GF-D8 (cell line): ENCODE measurements at places on chromosomes 5 and 9.

DNA sequence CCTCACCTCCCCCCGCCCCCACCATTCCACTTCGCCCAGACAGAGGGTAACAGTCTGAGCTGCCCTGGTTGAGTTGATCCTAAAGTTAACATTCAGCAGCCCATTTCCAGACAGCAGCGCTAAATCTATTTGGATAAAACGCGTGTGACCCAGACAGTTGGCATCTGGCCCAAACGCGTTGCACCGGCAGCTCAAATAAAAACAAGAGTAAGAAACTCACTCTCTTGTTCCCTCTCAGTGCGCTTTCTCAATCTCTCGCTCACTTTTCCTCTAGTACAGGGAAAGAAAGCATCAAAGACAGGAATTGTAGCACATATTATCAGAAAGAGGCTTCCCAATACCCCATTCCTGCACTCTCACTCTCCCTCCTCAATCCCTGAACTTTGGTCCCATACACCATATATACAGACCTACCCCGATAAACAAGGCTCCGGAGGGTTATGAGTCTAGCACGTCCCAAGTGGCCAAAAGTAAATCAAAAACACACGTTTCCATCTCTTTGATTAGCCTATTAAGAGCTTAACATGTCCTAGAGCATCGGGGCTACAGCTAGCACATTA is 1.3 kb downstream of the ADAMTS6 start:
- no peak for DNase-seq

GRCh38 chr5:143102411-143102810 is 301.1 kb downstream of the NR3C1 start:
- no peak for DNase-seq

- DNase-seq: no peak
Observed at GRCh38 chr5:96896276-96896675, 20.0 kb downstream of the ERAP2 start.

DNA sequence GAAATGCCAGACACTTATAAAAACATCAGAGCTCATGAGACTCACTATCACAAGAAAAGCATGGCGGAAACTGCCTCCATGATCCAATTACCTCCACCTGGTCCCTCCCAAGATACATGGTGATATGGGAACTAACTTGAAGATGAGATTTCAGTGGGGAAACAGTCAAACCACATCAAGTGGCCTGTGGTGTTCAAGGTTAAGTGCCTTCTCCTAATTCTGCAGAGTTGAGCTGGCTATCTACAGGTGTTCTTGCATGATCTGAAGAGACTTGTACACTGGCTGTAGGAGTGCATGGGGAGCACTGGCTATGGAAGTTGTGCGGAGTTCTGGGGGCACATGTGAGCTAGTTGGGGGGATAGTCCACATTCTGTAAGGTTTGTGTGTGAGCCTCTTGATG is 34.0 kb upstream of the CKS2 start:
- DNase-seq: no peak

GRCh38 chr9:34406219-34406618 is 29.5 kb upstream of the MYORG start:
- DNase-seq: no peak

GRCh38 chr9:131432597-131433301 is 38.9 kb downstream of the PRRC2B start:
- DNase-seq: no peak

DNA sequence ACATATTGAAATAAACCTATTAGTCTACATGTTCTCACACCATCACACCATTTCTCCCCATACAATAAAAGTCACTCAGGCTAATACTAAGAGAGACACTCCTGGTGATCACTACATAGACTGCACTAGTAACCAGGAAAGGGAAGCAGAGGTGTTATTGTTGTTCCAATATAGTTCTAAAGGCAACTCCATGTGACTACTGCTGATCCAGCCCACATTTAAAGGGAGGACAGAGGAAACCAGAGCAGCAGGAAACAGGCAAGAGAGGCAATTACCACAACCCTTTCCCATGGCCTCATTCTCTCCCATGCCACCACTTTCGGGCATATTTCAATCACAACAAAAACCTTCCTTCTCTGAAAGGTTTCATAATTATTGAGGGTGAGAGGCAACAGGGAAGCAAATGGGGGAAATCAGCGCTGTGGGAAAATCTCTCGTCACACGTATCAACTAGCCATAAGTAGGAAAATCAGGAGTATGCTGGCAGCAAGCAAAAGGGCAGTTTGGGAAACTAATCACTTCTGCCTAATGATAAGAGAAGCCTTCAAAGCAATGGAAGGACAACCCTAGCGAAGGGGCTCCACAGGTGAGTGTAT is 1.8 kb downstream of the UBAP2 start:
- peak; percentile 20 for DNase-seq

DNA sequence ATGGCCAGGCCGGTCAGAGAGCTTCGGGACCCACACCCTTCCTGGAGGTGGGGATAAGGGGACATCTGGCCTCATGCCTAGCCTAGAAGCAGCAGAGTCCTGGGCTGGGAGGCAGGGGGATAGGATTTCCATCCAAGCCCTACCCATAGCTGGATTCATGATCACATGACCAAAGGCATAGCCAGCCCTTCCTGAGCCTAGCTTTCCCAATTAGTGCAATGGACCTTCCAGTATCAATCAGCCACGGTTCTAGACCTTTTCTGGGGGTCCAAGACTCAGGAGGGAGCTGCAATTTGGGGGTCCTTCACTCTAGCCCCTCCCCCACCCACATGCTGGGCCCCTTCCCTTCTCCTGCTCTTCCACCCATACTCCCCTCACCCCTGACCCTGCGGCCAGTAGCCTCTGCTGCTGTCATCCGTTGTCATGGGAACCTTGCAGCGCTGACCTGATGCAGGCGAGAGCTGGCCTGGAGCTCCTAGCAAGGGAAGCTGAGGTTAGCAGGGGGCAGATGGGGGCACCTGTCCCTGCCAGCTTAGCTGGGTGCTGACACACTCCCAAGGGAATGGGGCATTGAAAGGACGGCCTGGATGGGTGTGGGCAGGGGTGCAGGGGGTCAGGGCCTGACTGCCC is 44.6 kb downstream of the CXXC5 start:
- no peak for DNase-seq

- DNase-seq: no peak
Observed at GRCh38 chr9:32395510-32396216, 11.2 kb downstream of the ACO1 start.

- no peak for DNase-seq
Observed at GRCh38 chr9:133303266-133304157, 28.5 kb upstream of the ABO start.

GRCh38 chr5:53425687-53426511 is 54.5 kb upstream of the FST start:
- no peak for DNase-seq

DNA sequence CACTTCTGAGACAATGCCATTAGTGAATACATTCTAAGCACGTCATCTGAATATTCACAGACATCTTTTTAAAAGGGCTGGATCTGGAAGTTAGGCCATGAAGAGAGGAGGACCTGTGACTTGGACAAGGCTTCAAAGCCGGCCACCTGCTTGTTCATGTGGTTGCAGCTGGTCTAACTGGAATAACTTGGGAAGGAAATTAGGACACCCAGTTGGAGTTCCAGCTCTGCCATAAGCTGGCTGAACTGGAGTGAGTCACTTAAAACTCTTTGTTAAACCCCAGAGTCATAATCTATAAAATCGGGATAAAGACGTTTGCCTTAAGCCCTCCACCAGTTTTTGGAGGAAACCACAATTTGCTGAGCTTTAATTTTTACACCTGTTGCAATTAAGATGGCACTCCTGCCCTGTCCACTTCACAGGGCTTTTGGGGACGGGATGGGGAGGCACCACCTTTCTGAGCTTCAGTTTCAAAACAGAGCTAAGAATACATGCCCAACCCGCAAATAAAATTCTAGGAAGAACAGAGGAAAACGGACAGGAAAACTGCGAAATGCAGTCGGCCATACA is 536 bp upstream of the STX17 start:
- peak; percentile 62 for DNase-seq

DNA sequence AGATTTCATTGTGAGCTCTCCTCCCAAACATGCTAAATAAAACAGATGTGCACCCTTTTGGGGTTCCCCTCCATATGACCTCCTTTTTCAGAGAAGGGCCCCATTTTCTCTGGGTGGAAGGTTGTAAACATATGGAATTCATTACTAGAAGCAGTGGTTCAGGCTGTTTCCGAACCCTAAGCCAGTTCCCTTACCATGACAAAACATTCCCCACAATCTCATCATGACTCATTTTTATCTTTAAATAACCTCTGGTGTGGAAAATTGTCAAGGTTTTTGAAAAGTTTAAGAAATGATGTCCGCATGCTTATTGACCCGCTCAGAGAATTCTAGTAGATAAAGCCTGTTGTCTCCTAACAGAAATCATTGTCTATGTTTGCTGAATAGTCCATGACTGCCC is 127.3 kb upstream of the PIK3R1 start:
- DNase-seq: no peak

- DNase-seq: no peak
Observed at GRCh38 chr9:129352146-129352865, 174.2 kb upstream of the IER5L start.

DNA sequence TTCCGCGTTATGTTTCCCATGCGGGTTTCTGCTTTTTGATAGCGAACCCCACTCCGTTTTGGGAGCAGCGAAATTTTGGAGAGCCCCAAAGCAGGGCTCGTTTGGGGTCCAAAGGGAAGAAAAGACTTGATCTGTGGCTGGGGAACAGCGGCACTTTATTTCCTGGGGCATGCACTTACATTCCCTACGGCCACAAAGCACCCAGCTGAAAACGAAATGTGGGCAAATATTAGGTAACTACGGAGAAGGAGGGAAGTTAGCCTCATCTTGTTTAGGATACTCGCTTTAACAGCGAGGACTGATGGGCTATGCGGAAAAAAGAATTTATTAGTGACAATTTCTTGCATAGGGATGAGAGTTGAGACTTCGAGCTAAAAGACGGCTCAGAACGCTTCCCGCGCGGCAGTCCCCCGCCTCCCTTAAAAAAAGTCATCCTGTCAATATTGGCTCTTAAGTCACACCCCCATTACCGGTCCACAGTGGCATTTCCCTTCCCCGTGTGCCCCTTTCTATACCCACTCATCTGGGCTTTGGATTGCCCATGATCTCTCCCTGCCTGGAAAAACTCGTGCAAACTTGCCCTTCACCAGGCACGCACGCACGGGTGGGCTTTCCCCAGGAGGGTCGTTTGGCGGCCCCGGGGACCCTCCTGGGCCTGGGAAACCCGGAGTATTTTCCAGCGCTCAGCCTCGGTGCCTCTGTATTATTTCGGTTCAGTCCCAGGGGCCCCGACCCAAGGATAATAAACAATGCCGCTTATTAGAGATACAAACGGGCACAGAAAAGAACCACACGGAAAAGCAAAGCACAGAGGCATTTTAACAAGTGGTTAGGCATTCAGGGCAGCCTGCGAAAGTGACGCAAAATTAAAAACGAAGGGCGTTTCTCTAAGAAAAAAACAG is 35.8 kb upstream of the NFIB start:
- DNase-seq: no peak

DNA sequence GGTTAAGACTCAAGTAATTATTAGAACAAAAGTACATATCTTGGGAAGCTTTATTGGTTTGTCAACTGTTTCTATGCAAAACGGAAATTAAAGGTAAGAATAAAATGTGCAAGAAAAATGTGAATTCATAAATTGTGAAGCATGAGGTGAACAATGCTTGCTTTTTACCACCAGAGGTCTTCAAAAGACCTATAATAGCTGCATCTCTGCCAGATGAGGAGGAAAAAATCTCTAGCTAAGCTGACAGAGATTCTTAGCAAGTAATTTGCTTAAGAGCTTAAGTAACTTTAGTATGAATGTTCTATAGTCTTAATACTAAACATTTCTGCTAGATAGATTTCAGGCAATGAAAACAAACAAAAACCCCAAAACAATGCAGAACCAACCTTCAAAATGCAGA is 54.1 kb downstream of the MRPS30 start:
- no peak for DNase-seq

GRCh38 chr5:131264451-131265099 is 722 bp downstream of the CDC42SE2 start:
- no peak for DNase-seq

- DNase-seq: no peak
Observed at GRCh38 chr9:127664678-127665507, 41.9 kb upstream of the CFAP157 start.

DNA sequence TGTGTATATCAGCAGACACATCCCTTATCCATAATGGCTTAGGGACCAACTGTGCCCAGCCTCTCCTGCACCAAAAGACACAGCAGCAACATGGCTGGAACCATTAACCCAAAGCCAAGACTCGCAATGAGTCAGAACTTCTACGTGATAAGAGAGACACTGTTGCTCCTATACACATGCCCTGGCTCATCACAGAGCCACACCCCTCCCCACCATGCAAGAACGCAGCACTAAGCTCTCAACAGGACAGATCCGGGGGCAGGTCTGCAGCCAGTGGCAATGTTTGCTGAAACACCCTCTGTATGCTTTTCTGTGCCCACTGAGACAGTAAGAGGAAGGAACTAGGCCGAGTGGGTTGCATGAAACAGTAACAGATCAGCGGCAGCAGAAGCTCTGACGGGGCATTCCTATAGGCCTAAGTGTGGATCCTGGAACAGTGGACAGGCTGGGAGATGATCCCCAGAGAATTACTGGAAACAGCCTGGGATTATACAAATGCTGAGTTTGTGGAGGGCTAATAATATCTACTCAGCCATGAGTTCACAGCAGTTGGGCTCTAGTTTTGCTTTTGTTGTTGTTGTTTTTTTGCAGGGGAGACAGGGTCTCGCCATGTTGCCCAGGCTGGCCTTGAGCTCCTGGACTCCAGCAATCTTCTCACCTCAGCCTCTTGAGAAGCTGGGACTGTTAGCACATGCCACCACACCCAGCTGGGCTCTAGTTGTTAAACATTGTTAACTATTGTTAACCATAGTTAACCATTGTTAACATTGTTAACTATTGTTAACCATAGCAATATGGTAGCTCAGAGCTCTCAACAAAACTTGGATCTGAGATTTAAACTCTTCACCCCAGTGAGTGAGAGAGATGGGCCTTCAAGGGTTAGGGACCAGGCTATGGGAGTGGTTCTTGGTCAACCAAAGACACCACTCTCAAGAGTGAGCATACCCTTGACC is 41.0 kb downstream of the B4GALT1 start:
- DNase-seq: no peak
